ENCODE measurements at places on chromosomes 6 and 20. TPM values are rescaled to one million over a fixed set of nuclear protein-coding genes. Genes with fewer than 3 reads are reported as not detected.

DNA sequence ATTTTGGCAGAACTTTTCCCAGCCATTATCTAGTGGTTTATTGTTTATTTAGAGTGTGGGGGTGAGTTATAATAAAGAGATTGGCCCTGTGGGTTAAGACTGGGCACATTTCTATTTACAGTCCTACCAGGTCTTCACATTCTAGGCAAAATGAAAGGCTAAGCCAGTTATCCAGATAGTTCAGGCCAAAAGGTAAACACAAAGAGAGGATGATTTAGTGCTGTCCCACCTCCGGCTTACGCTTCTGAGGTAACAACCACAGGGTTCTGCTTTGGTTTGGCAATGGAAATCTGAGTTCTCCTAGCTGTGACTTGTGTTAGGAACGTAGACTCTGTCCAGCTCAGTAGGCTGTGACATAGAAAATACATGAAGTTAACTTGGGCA lies 50.3 kb upstream of the PTPRK start:
- no peak for DNase-seq

GRCh38 chr6:10446548-10446947 lies 31.7 kb upstream of the TFAP2A start:
- DNase-seq, result no peak

Gene STMND1
- not detected for total RNA-seq

Gene PROKR2
- total RNA-seq, result not detected
